ENCODE measurements at places on chromosomes 2 and 18.

DNA sequence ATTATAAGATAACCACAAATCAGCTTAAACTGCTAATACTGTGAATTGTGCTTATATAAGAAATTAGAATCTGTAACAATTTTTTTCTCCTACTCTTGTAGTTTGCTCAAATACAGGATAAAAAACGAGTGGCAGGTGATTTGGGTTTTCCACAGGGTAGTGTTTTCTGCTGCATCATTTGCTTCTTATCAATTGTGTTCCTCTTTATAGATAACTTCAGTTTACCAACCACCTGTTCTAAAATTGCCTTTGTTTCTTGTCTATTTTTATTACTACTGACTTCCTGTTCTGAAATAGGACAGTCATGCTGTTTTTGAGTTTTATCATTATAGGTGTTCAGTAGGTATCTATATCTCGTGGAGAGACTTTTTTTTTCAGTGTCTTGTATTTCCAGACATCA is 56.9 kb downstream of the MFSD6 start:
- DNase-seq: no peak

- DNase-seq: no peak
Measured at GRCh38 chr18:31637445-31637844, 45.8 kb downstream of the TTR start.

- no peak for DNase-seq
Measured at GRCh38 chr2:113876503-113877387, 13.1 kb upstream of the ACTR3 start.

DNA sequence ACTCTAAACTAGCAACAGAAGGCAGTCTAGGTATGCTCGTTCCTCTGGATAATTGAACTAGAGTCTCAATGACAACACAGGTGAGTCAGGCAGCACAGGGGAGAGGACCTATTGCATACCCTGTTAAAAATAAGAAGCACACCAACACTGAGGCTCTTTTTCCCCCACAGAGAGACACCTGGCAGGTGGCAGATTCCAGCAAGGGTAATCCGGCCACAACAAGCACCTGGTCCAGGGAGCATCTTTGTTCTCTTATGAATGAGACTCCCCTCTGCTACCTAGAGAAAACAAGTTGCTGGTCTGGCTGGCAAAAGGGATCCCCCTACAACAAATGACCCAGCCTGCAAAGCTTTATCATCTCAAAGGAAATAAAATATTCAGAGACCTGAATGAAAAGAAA is 508.9 kb upstream of the POU3F3 start:
- DNase-seq: no peak

- no peak for DNase-seq
Measured at GRCh38 chr18:52588931-52589330, 248.9 kb downstream of the DCC start.

DNA sequence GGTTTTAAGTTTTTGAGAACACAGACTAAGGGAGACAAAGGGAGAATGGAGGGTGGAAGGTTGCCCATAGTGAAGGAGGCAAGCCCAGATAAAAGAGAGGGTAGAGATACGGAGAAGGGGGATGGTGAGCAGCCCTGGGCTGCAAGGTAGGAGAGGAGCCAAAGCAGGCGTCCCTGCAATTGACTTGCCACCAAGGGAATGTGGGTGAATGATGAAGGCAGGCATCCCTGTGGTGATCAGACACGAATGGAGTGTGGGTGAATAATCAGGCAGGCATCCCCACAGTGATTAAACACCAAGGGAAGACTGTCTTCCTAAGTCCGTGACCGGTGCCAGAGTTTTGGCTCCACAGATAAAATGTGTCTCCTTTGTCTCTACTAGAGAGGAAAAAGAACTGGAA is 16.5 kb upstream of the ALPK2 start:
- no peak for DNase-seq

- no peak for DNase-seq
Measured at GRCh38 chr2:206163251-206163880, 3.7 kb downstream of the EEF1B2 start.

DNA sequence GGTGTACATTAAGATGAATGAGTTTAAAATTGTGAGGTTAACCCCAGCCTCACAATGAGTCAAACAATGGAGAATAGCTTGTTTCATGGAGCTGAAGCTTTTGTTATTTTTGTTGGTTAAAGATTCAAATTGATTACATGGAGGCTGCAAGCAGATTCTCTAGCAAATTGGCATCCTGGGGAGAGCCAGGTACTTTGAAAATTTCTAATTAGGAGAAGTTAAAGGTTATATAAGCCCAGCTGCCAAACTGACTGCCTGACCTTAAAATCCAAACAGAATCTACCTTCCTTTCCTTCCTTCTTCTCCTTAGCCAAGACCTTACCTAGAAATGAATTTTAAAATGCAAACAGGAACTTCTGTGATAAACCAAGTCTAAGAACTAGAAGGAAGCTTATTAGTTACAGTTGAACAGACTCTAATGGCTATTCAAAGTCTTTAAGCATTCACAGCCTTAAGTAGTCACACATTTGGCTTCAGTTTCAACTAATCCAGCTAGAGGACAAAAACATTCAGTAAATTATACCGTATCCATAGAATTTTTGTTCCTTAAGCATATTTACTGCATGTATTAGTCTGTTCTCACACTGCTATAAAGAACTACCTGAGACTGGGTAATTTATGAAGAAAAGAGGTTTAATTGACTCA is 31.5 kb upstream of the PGAP1 start:
- DNase-seq: no peak

DNA sequence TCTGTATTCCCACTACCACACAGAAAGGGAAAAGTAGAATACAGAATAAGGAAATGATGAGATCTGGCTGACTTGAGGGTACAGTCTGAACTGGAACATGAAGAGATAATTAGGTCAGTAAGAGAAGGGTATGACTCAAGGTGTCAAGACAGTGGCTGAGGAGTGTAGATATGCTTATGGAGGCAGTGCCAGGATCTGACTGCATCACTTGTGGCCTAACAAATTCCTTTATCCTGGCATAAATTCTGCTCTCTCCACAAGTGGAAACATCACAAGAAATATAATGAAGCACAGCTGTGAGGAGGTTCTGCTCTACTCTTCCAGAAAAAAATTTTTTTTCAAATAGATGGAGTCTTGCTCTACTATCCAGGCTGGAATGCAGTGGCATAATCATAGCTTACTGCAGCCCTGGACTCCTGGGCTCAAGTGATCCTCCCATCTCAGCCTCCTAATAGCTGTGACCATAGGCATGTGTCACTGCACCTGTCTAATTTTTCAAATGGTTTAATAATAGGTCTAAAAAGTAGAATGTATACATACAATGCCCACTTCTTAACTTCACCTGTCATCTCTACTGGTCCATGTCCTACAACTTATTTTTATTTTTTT is 85.3 kb downstream of the C2orf74 start:
- DNase-seq: no peak

GRCh38 chr18:616380-616995 is 19.7 kb downstream of the CLUL1 start:
- DNase-seq: no peak

- DNase-seq: no peak
Measured at GRCh38 chr2:148096012-148096411, 75.1 kb downstream of the MBD5 start.

DNA sequence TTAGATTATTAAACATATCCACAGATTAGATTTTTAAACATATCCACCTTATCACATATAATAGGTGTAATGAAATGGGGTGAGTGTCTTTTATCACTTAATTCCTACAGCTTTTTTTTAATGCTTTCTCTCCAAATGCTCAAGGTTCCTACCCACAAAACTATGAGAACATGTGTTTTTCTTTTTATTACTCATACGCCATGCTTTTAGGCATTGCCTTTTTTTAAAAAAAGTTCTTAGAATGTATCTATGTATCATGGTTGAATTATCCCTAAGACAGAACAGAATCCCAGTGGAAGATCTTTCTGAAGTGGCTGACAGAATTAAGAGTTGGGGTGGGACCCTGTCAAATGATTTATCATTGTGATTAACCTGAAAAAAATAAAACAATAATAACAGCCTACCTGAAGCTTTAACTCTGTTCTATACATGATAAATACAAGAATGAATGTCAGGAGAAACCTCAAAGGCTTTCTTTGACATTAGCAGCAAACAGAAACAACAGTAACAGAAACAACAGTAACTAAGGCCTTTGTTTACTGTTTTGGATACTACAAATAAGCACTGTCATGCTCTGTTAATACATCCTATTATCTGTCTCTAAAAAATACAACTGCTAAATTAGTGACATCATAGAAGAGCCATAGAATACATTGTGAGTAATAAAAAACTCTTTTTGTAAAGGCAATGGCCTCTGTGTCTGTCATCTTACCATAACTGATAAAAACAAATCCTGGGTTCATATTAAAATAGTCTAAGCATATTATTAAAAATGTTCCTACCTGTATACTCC is 4.1 kb upstream of the ZNF397 start:
- no peak for DNase-seq

DNA sequence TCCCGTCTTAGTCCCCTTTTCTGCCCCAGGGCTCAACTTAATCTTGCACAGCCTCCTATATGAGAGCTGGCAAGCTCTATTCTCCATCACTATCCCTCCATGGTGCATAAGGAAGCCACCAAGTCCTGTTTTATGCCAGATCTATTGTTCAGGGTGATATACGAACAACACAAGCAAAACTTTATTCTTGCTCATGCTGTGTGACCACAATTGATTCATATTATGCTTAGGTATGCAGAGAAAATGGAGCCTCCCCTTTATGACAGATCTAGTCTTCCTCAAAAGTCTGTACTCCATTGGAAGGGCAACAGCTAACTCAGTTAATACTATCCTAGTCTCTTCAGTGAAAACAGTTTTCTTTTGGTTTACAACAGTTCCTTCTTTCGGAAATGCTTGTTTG is 94.0 kb upstream of the STON1 start:
- no peak for DNase-seq

- DNase-seq: no peak
Measured at GRCh38 chr2:128640166-128640844, 321.6 kb upstream of the HS6ST1 start.

- no peak for DNase-seq
Measured at GRCh38 chr2:44707945-44708660, 233.4 kb upstream of the SIX3 start.

DNA sequence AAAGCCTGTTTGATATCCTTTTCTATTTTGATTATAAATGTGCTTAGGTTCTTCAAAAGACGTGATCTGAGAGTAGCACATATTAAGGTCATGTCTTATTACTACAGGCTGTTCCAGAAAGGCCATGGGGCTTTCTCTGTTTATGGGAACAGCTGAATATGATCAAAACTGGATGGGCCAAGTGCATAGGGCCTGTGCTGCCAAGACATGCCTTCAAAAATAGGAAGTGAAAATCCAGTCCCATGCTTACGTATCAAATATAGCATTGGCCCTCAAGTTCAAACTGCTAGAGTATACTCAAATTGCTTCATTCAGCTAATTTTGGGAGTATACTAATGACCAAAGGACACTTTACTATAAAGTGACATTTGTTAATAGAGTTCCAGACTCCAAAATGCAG is 24.1 kb downstream of the SLC25A52 start:
- no peak for DNase-seq

- DNase-seq: no peak
Measured at GRCh38 chr2:199197448-199197847, 260.3 kb downstream of the SATB2 start.

DNA sequence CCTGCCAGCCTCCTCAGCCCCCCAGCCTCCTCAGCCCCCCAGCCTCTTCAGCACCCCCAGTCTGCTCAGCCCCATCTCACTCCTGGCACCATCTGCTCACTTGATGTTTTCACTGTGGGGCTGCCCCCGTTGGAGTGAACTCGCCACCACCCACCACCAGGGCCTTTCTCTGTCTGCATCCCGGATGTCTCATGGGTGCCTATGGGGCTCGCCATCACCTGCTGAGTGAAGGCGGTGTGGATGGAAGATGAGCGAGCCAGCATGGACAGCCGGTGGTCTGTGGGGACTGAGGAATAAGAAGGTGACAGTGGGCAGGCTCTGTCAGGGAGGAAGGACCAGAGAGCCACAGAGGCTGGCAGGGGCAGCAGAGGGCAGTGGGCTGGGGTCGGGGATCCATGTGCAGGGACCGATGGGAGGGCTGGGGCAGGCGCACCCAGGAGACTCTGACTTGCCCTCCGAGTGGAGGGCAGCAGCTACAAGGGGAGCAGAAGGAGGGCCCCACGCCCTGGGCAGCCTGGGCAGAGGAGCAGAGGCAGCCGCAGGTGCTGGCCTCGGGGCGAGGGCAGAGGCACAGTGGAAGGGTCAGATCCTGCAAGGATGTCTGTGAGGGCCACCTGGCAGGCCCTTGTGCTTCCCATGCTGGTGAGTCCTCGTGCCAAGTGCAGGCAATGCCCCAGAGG is 74.7 kb upstream of the ODC1 start:
- no peak for DNase-seq

DNA sequence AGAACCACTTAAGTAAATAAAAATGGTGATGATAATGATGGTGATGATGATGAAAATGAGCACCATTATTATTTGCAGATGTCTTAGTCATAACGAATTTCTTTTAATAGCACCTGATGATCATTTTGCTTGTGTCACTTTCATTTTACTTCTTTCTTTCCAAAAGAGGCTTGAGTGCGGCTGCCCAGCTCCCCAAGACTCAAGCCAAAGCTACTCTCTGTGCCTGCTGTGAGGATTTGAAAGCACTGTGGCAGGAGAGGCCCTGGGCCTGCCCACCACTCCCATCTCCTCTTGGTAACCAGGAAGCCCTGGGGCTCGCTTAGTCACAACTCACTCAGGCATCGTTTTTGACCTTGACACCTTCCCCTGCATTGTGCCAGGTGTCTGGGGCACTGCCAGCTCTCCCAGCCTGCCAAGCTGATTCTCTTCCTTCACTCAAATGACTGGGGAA is 41.2 kb downstream of the RPL37A start:
- DNase-seq: no peak

DNA sequence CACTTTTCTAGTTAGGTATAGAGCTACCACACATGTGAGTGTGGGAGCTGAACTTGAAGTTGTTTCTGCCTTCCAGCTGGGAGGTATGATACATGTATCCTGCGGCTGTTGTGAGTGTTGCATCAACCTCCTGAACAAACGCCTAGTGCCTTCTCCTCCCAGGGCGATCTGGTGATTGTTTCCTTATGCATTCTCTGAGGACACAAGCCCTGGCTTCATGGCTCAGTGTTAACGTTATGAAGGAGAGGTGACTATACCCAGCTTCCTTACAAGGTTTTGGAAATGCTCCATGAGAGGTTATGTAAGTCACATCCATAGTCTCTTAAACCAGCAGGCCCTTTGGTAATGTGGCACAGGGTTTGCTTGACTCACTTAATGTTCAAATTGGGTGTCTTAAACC is 64.9 kb downstream of the SPRED2 start:
- DNase-seq: peak; percentile 39

DNA sequence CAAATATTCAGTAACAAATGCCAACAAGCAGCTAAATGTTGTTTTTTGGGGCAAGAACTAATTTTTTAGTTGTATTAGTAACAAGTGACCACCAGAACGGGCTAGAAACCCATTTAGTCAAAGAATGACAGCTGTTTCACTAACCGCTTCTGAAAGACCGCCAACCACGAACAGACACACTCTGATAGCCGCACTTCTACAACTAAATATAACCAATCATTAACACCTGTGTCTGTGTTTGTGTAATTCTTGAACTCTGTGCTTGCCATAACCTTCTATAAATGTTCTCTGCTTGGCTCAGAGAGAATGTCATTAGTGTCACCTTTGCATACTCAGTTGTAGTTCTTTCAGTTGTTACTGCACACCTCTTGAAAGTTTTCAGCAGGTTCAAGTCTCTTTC is 526.3 kb upstream of the LRRTM1 start:
- no peak for DNase-seq

- DNase-seq: no peak
Measured at GRCh38 chr18:10798727-10799550, 273.1 kb downstream of the NAPG start.

GRCh38 chr2:219434468-219434717 is 250 bp upstream of the SPEG start:
- no peak for DNase-seq
